ENCODE measurements at places on chromosomes 1 and 21.

GRCh38 chr1:209642816-209643215, 9.4 kb downstream of the LAMB3 start:
- no peak for DNase-seq

DNA sequence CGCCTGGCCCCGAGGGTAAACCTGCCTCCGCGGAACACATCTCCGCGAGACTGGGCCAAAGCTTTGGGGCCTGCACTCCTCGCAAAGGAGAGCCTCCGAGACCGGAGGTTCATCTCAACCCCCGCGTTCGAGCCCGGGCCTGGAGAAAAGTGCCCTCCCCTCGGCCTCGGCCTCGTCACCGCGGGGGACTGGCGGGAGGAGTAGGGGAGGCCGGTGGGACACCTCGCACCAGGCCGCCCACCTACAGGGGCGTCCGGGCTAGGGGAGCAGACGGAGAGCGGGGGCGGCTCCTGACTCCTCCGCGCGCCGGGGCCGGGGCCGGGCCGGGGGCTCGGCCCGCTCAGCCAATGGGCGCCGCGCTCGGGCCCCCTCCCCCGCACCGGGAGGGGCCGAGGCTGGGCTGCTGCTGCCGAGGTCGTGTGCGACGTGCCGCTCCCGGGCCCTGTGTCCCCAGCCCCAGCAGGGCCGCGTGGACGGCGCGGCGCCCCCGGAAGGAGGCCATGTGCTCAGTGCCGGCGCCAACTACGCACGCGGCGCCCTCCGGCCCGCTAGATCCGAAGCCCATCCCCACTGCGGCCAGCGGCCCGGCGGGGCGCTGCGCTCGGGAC, 684 bp downstream of the SLC2A1 start:
- DNase-seq = peak; percentile 75

- DNase-seq = no peak
Measured at GRCh38 chr1:30822006-30822405, 64.4 kb upstream of the LAPTM5 start.

DNA sequence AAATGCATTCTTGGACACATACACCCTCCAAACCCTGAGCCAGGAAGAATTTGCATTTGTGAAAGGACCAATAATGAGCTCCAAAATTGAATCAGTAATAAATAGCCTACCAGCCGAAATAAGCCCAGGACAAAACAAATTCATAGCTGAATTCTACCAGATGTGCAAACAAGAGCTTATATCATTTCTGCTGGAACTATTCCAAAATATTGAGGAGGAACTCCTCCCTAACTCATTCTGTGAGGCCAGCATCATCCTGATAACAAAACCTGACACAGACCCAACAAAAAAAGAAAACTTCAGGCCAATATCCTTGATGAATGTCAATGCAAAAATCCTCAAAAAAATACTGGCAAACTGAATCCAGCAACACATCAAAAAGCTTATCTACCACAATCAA, 6.7 kb downstream of the SPRR2E start:
- no peak for DNase-seq

GRCh38 chr1:78591971-78592370, 28.3 kb upstream of the IFI44L start:
- no peak for DNase-seq

DNA sequence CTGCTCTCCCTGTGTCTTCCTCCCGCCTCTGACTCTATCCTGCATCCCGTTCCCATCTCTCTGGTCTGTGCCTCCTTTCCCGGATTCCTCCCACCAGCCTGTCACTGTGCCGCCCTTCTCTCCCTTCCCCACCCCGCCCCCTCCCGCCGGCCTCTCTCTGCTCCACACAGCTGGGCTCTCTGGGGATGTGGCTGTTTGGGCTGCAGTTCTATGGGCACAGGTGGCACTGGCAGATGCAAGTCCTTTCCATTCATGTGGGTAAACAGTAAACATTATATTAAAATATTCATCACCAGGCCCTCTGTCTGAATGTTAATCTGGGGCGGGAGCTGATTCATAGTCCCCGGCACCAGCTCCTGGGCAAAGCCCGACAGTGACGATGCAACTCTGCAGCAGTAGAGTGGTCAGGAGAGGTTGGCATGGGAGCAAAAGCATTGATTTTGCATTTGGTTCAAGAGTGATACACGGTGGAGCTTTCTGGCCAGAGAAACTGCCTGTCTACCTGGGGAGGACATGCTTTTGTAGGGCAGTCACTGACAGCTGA, 249.3 kb downstream of the TNR start:
- no peak for DNase-seq

DNA sequence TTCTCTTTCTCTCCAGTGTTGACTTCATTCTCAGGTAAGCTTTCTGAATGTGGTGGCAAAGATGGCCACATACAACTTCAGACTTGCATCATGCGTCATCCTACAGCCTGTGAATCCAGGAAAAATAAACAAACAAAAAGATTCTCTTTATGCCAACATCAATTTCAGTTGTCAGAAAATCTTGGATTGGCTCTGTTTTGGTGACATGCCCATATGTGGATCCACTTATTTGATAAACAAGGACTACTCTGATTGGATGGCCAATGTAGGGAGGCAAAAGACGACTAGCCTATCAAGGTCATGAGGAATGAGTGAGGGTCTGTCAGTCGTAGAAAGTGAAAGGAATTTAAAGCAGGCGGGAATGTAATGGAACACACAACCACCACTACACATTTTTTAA, 866.6 kb downstream of the USP25 start:
- no peak for DNase-seq

DNA sequence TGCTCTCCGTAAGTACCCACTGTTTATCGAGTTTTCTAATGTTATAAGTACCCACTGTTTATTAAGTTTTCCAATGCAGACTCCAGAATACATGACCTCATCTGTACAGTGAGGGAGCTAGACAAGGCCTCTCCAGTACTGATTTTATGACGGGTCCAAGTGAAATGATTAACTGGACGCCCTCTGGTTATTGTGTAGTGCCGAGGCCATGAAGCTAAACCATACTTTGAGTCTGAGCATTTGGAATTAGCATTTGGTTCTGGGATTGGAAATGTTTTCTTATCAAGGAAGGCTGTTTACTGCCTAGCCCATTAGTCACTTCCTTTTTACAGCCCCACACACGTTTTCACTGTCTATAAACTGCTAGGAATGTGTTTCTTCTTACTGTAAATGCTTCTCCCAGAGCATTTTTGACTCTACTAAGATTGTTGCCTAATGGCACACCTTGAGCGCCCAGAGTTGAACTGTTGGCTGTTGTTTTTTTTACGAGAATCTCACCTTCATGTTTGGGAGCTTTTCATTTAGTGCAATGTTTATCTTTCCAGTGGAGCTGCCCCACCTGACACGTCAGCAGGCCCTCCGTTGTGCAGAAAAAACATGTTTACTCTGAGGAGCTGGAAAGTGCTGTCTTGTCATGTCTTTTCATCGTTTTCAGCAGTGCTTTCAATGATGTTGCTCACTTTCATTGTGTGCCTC, 26.9 kb downstream of the SPATA46 start:
- no peak for DNase-seq

- no peak for DNase-seq
Measured at GRCh38 chr1:18879215-18879790, 19.8 kb upstream of the TAS1R2 start.

- no peak for DNase-seq
Measured at GRCh38 chr1:25569597-25570396, 26.4 kb downstream of the LDLRAP1 start.

DNA sequence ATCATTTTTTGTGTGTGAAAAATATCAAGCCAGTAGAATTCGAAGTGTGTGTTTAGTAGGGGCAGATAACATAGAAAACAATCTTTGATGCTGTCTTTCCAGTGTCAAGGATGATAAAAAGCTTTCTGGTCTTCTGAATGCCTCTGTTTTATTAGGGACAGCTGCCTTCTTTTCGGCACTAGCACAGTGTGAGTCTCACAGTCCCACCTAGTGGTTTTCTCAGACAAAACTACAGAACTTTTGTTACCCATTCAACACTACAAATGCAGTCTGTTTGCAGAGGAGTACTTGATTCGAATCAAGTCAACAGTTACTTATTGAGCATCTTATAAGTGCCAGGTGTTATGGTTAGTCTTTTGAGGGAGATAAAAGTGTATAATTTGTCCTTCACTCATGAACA, 30.6 kb upstream of the MCOLN3 start:
- DNase-seq = no peak

GRCh38 chr1:110618668-110619067, 12.5 kb upstream of the KCNA2 start:
- no peak for DNase-seq

DNA sequence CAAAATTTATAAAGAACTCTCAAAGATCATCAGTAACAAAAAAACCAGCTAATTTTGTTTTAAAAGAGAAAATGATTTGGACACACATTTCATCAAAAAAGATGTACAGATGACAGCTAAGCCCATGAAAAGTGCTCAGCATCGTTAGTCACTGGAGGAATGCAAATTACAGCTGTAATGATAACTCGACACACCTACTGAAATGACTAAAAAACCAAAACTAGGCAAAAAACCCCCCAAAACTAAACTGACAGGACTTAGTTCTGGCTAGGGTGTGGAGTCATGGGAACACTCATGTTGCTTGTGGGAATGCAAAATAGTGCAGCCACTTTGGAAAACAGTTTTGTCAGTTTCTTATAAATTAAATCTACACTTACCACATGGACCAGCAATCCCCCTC, 59.5 kb downstream of the CNIH3 start:
- DNase-seq = no peak

GRCh38 chr1:61560385-61560784, 164.6 kb downstream of the TM2D1 start:
- DNase-seq = no peak

DNA sequence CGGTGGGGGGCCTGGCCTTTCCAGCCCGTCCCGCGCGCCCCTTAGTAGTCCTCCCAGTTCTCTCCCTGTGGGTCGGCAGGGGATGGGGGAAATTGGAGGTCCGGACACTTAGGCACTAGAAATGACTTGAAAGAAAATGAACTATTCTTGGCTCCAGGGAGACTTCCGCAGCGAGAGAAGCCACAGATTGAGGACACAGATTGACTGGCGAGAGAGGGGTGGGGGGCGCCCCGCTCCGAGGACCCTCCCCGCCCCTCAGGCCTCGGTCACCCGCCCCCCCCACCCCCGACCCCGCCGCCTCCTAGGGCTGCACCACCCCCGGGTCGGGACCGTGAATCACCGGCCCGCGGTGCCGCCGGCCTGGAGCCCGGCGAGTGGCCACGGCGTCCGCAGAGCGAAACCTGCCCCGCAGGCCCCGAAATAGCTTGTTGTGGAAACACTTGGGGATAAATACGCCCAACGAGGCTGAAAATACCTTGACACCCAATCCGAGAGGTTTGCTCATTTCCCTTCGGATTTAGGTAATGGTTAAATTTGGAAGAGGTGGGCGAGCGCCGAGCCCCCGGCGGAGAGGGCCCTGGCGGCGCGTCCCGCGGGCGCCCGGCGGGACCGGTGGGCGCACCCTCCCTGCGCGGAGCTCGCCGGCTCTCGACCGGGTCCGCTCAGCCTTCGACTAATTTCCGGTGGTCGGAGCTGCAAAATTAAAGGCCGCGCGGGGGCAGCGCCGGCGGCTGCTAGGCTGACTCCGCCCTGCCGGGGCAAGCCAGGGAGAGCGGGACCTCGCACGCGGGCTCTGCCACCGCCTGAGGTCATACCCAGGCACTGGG, at the start of gene GFI1:
TSS of gene GFI1 (minus strand) at position 675 of the 827 bp plus-strand sequence. CDS start 3,438 bp downstream, outside the sequence.
- peak; percentile 81 for DNase-seq

DNA sequence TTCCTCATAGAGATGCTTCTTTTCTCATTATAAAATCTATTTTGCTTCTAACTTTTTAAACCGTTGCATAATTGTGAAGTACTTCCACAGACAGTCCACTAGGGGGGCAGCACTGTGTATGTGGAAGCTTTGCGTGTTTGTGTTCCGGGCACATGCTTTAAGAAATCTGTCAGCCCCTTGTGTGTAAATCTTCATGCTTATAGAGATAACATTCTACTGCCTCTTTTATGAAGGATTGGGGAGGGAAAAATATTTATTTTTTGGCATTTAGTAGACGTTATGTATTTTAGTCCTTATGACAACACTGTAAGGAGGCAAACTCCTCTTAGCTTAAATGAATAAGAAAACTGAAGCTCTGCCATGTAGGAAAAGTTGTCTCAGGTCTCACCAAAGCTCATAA, 157.3 kb upstream of the PTGFR start:
- DNase-seq = peak; percentile 17

GRCh38 chr1:49765034-49765433, 258.7 kb downstream of the AGBL4 start:
- DNase-seq = no peak

DNA sequence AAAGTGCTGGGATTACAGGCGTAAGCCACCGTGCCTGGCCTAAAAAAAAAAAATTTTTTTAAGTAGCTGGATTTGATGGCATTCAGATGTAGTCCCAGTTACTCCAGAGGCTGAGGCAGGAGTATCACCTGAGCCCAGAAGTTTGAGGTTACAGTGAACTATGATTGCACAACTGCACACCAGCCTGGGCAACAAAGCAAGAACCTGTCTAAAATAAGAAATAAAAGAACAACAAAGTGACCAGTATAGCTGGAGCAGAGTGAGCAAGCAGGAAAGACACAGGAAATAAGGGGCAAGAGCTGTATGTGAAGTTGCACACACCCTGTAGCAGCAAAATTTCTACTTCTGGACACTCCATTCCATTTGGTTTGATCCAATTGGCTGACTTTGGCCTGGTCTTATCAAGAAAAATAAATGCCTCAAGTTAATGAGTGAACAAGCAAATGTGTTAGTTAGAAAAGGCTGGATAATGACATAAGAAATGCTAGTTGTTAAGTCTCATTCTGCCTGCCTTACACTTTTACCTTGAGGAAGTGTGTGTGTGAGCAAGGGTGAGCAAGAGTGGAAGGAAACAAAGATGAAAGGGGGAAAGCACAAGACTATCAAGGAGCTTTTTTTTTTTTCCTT, 7.9 kb downstream of the ATP5IF1 start:
- DNase-seq = no peak

- DNase-seq = no peak
Measured at GRCh38 chr1:29256979-29257804, 20.9 kb downstream of the PTPRU start.

DNA sequence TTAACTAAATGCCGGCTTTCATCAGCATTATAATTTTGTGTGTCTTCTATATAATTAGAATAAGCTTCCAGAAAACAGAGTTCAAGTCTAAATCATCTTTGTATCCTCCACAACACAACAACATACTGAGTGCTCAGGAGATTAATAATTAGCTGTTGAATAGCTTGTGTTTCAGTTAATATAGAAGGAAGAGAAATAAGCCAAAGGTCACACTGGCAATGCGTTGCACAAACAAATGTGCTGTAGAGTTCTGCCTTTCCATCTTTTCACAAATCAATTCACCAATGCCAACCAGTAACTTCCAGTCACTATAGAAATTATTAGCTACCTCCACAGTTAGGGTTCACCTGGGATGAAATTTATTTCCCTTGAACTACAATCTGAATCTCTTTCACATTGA, 132.0 kb downstream of the LMX1A start:
- no peak for DNase-seq

DNA sequence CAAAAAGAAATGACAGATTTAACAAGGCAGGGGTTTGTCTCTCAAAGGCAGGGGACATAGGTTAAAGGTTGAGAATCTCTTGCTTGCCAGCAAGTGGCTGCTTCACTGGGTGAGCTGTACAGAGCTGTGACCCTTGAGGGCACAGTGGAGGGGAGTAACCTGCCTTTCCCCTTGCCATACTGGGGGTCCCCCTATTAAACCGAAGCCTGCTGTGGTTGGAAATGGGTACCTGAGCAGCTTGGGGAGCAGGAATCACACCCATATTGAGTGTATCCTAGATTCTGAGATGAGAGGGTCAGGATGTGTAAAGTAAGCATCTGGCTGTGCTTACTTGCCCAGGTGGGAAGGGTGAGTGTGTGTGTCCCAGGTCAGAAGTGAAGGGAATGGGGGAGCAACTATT, 31.8 kb downstream of the WNT4 start:
- DNase-seq = no peak

Data from activated CD4-positive, alpha-beta T cell treated with anti-CD3 and anti-CD28 coated beads, Interleukin-10, Interleukin-2, amounts not matched to agents 100 ng/mL and 50 ng/mL, durations not matched to agents 16 hours and 8 hours (primary cell).